ENCODE measurements at places on chromosomes 16 and 17.
A peak's percentile ranks its signal among the peaks of the same experiment; 100 is the strongest.

GRCh38 chr17:17156511-17156910 lies 49.6 kb downstream of the PLD6 start:
- no peak for DNase-seq
- no peak overlapping the region for H3K4me3 ChIP-seq
- H3K36me3 ChIP-seq, result peaks cover 3% of the 10 kb centered on the region
- no peaks in the 10 kb centered on the region for H3K4me1 ChIP-seq
- H3K27ac ChIP-seq, result no peak overlapping the region
- H3K27me3 ChIP-seq, result no peaks in the 10 kb centered on the region

GRCh38 chr17:32927724-32928585 lies at the start of gene TMEM98:
Gene TMEM98 (plus strand): TSS chr17:32928153. CDS start chr17:32931529, 3,376 bp downstream.
- peaks cover 19% of the 10 kb centered on the region for H3K4me1 ChIP-seq
- H3K27ac ChIP-seq, result no peak within 1 kb of the TSS
- DNase-seq, result no peak
- peak within 1 kb of the TSS; percentile 72 for H3K4me3 ChIP-seq
- H3K36me3 ChIP-seq, result no peaks in the 10 kb centered on the region

DNA sequence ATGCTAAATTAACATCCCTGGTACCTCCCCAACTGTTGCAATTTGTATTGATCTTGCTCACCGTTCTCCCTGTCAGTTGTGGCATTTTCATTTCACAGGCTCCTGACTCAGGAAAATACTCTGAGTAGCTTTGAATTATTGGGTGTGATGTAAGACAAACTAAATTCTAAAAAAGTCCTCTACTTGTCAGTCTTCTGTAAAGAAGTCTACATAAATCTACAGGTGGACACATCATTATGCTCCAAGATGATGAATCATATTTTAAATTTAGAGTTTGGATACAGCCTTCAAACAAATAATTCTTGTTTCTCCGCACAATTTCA lies 47.2 kb downstream of the MARCHF10 start:
- DNase-seq, result no peak
- no peak overlapping the region for H3K4me3 ChIP-seq
- no peaks in the 10 kb centered on the region for H3K36me3 ChIP-seq
- H3K4me1 ChIP-seq, result no peaks in the 10 kb centered on the region
- no peaks in the 10 kb centered on the region for H3K27me3 ChIP-seq

DNA sequence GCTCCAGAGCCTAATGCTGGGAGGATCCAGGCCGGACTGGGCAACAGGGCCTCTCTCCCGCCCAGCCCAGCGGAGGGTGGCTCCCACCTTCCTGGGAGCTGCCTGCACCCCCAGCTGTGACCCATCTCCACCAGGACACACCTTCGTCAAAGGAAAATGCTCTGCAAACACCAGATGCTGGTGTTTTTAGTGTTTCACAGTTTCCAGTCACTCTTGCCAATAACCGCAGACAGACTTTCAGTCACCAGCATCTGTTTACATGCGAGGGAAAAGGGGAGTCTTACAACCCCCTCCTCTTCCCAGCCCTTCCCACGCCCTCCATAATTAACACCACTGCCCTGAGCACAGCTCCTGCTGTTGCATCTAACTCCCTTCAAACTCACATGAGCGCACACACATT lies 25.3 kb downstream of the KLHDC4 start:
- H3K4me3 ChIP-seq, result no peak overlapping the region
- H3K27ac ChIP-seq, result no peak overlapping the region
- no peaks in the 10 kb centered on the region for H3K27me3 ChIP-seq
- H3K36me3 ChIP-seq, result peaks cover 12% of the 10 kb centered on the region
- H3K4me1 ChIP-seq, result no peaks in the 10 kb centered on the region
- no peak for DNase-seq

- H3K4me1 ChIP-seq, result no peaks in the 10 kb centered on the region
- H3K4me3 ChIP-seq, result no peak overlapping the region
- H3K36me3 ChIP-seq, result no peaks in the 10 kb centered on the region
- peaks cover 3% of the 10 kb centered on the region for H3K27me3 ChIP-seq
Observed at GRCh38 chr16:19294156-19294649, 8.7 kb downstream of the CLEC19A start.

GRCh38 chr16:49439676-49440075 lies 66.1 kb downstream of the C16orf78 start:
- H3K4me3 ChIP-seq, result no peak overlapping the region
- DNase-seq, result no peak
- H3K27me3 ChIP-seq, result no peaks in the 10 kb centered on the region
- peaks cover 29% of the 10 kb centered on the region for H3K4me1 ChIP-seq

DNA sequence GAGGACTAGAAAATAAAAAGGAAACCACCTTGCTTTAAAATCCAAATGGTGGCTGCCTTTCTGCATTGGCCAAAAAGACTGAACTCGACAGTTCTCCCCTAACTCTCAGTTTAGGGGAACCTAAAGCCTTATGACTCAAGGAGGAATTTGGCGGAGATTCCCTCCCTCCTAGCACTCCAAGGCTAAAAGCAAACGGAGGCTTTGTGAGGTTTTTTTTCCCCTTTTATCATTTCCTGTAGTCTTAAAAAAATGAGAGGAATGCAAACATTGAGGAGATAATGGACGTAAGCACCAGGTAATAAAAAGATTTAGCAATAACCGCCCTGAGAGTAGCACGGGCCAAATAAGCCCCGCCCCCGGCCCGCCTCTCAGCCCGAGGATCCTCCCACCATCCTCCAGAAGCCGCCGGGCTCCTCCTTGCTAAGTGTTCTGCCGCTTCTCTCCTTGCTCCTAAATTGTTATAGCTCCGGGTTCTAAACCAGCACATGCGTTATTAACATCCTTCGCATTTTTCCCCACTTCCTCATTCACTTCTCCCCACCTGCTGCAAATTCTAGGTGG lies 5.8 kb upstream of the KIFC3 start:
- H3K36me3 ChIP-seq, result no peaks in the 10 kb centered on the region
- peak; percentile 75 for DNase-seq
- no peak overlapping the region for H3K27ac ChIP-seq

DNA sequence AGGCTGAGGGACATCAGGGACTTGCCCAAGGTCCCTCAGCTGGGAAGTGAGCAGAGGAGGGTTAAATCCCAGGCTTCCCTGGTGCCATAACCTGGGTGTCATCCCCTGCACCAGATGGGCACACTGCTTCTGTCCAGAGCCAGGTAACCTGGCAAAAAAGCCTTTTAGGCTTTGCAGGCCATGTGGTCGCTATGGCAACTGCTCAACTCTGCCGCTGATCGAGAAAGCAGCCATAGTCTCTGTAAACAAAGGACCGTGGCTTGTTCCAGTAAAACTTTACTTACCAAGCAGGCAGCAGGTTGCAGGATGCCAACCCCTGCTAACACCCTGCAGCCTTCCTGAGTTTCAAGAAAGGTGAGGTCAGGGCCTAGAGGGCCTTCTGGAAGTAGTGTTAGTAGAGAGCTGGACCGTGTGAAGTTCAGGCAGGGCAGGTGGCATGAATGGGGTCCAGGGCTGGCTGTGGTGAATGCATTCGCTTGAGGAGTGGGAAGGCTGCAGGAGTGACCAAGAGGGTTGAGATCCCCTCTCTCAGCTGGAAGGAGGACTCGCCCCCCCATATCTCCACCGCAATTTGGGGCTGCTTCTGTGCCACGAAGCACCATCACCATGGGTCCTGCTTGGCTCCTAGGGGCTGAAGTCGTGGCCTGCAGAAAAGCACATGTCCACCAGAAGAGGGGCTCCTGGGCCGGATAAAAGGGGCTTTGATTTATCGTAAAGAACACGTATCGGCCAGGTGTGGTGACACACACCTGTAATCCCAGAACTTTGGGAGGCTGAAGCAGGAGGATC lies 91.3 kb downstream of the SOCS1 start:
- no peak for DNase-seq
- no peaks in the 10 kb centered on the region for H3K4me1 ChIP-seq
- peaks cover 4% of the 10 kb centered on the region for H3K36me3 ChIP-seq
- H3K27me3 ChIP-seq, result no peaks in the 10 kb centered on the region

- no peak overlapping the region for H3K27ac ChIP-seq
- no peaks in the 10 kb centered on the region for H3K27me3 ChIP-seq
- no peak for DNase-seq
Observed at GRCh38 chr17:44209786-44210341, 9.6 kb downstream of the UBTF start.

GRCh38 chr17:45218895-45219661 lies 2.6 kb upstream of the FMNL1 start:
- H3K4me1 ChIP-seq, result peaks cover 42% of the 10 kb centered on the region
- H3K27me3 ChIP-seq, result no peaks in the 10 kb centered on the region
- peaks cover 3% of the 10 kb centered on the region for H3K36me3 ChIP-seq
- peak; percentile 72 for DNase-seq
- H3K4me3 ChIP-seq, result no peak overlapping the region
- no peak overlapping the region for H3K27ac ChIP-seq

DNA sequence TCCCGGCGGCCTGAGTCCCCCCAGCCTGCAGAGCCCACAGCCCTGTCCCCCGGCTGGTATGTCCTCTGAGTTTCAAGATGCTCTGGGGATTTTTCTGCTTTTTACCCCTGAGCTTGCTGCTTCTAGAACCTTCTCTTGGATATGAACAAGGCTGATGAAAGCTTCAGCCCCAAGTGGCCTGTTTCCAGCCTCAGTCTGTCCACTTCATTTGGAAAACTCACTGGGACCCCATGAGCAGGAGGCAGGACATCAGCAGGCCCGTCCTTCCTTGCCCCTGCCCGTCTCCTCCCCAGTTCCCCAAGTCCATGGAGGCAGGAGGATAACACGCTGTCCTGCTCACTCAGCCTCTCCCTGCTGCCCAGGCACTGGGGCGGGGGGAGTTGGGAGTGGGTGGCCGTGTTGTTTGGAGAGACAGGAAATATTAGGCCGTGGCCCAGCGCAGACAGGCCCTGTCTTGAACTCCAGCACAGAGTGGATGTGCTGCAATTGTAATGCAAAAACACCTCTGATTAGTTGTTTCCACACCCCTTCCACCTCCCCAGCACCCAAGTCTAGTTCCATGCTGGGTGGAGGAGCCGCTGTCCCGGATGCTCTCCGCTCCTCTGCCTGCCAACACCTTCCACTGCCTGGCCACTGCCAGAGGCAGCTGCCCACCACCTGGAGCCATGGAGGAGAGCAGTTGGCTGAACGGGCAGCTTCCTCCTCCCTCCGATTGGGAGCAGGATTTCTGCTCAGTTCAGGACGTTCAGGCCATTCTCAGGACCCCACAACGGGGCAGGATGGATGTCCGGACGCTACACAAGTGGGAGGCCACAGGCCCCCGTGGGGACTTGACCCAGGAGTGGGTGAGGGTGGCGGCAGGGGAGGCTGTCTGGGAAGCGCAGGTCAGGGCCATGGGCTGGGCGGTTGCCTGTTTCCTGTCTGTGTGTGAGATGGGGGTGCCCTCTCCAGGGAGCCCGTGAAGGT lies 216.9 kb upstream of the GSE1 start:
- H3K4me1 ChIP-seq, result peaks cover 31% of the 10 kb centered on the region
- no peak overlapping the region for H3K27ac ChIP-seq
- DNase-seq, result no peak

GRCh38 chr17:16474012-16474725 lies 17.8 kb downstream of the LRRC75A start:
- H3K4me3 ChIP-seq, result no peak overlapping the region
- H3K27me3 ChIP-seq, result no peaks in the 10 kb centered on the region
- H3K27ac ChIP-seq, result no peak overlapping the region

DNA sequence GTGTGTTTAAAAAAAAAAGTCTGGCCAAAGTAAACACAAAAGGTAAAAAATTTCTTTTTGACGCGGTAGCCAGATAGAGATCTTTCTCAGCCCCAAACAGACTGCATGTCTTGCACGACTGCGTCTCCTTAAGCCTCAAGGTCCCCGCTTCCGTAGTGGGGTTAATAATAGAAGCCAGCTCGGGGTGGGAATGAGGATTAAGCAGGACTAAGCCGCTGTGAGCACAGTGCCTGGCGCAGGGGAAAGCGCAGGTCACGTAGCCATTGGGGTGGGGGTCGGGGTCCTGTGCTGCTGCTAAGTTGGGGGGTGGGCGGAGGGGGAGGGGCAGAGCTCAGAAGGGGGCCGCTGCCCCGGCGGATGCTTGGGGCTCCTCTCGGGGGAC lies 521 bp downstream of the GGA2 start:
- H3K4me3 ChIP-seq, result peak overlapping the region; percentile 79
- peak overlapping the region; percentile 58 for H3K27ac ChIP-seq
- no peaks in the 10 kb centered on the region for H3K36me3 ChIP-seq

- peaks cover 61% of the 10 kb centered on the region for H3K36me3 ChIP-seq
- DNase-seq, result no peak
- no peak overlapping the region for H3K27ac ChIP-seq
- no peak overlapping the region for H3K4me3 ChIP-seq
- H3K27me3 ChIP-seq, result no peaks in the 10 kb centered on the region
- peaks cover 4% of the 10 kb centered on the region for H3K4me1 ChIP-seq
Observed at GRCh38 chr17:38907930-38908675, 17.3 kb upstream of the LASP1NB start.

GRCh38 chr17:37792787-37793186 lies 47.9 kb upstream of the HNF1B start:
- H3K4me1 ChIP-seq, result no peaks in the 10 kb centered on the region
- no peaks in the 10 kb centered on the region for H3K36me3 ChIP-seq
- no peak for DNase-seq
- no peak overlapping the region for H3K27ac ChIP-seq
- no peak overlapping the region for H3K4me3 ChIP-seq

DNA sequence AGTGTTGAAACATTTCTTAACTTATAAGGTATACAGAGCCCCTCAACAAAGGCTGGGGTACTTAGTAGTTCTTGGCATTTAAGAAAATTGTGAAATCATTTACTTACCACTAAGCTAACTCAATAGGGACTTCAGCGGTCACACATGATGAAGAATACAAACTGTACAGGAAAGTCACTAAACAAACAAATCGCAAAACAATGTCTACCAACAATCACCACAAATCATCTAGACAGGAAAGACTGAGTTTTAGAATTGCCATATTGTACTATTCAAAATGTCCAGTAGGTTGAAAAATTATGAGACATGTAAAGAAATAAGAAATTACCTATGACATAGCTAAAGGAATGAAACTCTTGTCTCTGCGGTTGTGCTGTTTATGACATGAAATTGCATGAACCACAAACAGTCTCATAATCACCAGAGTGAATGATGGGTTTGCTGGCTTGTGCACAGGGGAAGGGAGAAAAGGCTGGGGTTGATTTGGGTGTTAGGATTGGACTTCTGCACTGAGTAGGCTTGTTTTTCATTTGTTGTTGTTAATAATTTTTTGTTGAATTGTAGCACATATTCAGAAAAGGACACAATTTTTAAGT lies 441.1 kb upstream of the MON1B start:
- H3K4me1 ChIP-seq, result no peaks in the 10 kb centered on the region
- H3K27ac ChIP-seq, result no peak overlapping the region
- H3K27me3 ChIP-seq, result no peaks in the 10 kb centered on the region
- H3K36me3 ChIP-seq, result no peaks in the 10 kb centered on the region
- no peak for DNase-seq
- H3K4me3 ChIP-seq, result no peak overlapping the region

- no peaks in the 10 kb centered on the region for H3K27me3 ChIP-seq
- peaks cover 42% of the 10 kb centered on the region for H3K4me1 ChIP-seq
- peaks cover 2% of the 10 kb centered on the region for H3K36me3 ChIP-seq
Observed at GRCh38 chr17:29620271-29620670, 2.4 kb downstream of the CORO6 start.

GRCh38 chr16:47667956-47668355 lies 206.8 kb downstream of the PHKB start:
- DNase-seq, result no peak
- no peak overlapping the region for H3K27ac ChIP-seq
- H3K27me3 ChIP-seq, result no peaks in the 10 kb centered on the region
- peaks cover 6% of the 10 kb centered on the region for H3K36me3 ChIP-seq

GRCh38 chr16:26667307-26667706 lies 399.4 kb upstream of the C16orf82 start:
- H3K27ac ChIP-seq, result no peak overlapping the region
- no peak overlapping the region for H3K4me3 ChIP-seq
- DNase-seq, result no peak
- no peaks in the 10 kb centered on the region for H3K36me3 ChIP-seq
- H3K4me1 ChIP-seq, result no peaks in the 10 kb centered on the region

All from common myeloid progenitor, CD34-positive (primary cell).